Muscle of back (tissue), 13 donors: ENCODE measurements at places on chromosomes 7 and 10.

- no peak for DNase-seq
Measured at GRCh38 chr10:77279207-77279606, 358.4 kb downstream of the KCNMA1 start.

DNA sequence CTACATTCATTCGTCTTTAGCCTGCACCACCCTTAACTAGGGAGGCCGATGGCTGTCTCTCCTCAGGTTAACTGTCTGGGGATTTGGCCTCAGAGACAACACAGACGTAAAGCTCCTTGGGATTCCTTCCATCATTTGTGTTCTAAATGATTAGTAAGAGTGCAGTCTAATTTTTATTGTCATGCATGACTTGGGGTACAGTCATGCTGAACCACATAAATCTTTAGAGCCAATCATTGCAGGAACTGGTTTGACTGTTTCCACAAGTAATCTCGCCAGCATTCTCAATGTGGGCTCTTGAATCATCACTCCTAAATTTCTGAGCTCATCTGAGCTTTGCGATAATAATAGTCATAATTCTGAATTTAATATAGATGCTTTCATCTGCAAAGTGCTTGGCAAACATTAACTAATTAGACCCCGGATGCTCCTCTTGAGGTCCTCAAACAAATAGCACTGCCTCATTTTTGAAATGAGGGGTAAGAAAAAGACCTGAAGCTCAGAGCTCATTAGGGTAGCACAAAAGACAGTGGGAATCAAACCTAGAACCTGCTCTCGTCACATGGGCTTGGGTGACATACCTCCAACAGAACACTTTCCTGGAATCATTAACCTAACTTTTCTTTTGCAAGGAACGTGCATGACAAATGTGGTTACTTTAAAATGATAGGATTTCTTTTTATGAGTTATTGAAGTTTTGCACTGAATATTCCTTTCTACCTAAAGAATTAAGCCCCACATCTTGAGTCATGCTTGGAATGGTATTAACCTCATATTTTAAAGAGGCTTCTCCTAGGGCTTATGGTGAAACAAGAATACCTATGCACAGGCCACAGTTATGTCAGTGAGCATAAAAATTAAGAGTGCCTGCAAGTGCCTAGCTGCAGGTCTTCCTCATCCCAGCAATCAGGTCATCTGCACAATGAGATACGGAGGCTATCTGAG lies 118.9 kb upstream of the NRP1 start:
- no peak for DNase-seq

GRCh38 chr10:76393875-76394706 lies 962.7 kb downstream of the LRMDA start:
- DNase-seq, result no peak

- DNase-seq, result no peak
Measured at GRCh38 chr10:75070476-75070875, 41.0 kb upstream of the SAMD8 start.

DNA sequence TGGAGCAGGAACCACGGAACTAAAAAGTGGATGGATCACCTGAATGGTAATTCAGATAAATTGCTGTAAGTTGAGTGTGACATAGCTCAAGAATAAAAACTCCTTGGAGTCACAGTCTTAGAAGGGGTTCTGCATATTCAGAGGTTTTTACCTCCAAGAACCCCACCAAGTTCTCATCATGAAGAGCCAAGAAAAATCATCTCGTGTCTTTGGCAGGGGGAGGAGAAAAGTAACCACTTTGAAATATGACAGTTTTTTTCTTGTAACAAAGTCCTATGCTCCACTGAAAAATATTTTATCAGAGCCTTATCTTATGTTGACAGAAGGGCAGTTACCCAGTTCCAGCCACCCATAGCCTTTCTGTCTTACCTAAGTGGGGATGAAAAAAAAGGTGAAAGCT lies 38.2 kb upstream of the MBL2 start:
- DNase-seq, result no peak

- no peak for DNase-seq
Measured at GRCh38 chr7:125316466-125316865, 386.8 kb upstream of the POT1 start.

GRCh38 chr10:118167056-118167700 lies 120.4 kb upstream of the RAB11FIP2 start:
- DNase-seq, result peak; percentile 40

GRCh38 chr10:15515202-15515601 lies 144.1 kb upstream of the FAM171A1 start:
- peak; percentile 75 for DNase-seq

- DNase-seq, result no peak
Measured at GRCh38 chr7:23931633-23932032, 221.6 kb downstream of the STK31 start.

GRCh38 chr10:99236627-99237309 lies 1.1 kb upstream of the HPSE2 start:
- peak; percentile 2 for DNase-seq

- no peak for DNase-seq
Measured at GRCh38 chr10:26085549-26085948, 131.0 kb upstream of the GAD2 start.

GRCh38 chr7:92884218-92884617 lies 47.8 kb upstream of the CDK6 start:
- no peak for DNase-seq

- no peak for DNase-seq
Measured at GRCh38 chr7:46775776-46776175, 806.1 kb downstream of the TNS3 start.

- DNase-seq, result no peak
Measured at GRCh38 chr10:62239994-62240393, 28.6 kb downstream of the RTKN2 start.

GRCh38 chr10:112778579-112778978 lies 171.5 kb upstream of the TCF7L2 start:
- DNase-seq, result no peak

DNA sequence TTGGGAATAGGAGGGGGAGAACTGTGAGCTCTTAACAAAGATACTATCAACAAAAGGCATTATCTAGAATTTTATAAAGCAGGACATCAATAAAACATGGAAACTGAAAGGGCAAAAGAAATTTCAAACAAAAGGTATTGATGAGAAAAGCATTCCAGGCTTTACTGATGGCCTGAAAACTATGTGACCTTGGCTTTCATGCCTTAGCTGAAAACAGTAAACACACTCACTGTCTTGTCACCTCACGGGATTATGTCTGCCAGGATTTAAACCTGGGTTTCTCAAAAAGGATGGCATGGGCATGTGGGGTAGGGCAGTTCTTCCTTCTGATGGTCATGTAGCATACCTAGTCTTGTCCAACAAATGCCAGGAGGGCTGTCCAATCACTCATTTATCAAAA lies 22.9 kb downstream of the DOCK4 start:
- no peak for DNase-seq

DNA sequence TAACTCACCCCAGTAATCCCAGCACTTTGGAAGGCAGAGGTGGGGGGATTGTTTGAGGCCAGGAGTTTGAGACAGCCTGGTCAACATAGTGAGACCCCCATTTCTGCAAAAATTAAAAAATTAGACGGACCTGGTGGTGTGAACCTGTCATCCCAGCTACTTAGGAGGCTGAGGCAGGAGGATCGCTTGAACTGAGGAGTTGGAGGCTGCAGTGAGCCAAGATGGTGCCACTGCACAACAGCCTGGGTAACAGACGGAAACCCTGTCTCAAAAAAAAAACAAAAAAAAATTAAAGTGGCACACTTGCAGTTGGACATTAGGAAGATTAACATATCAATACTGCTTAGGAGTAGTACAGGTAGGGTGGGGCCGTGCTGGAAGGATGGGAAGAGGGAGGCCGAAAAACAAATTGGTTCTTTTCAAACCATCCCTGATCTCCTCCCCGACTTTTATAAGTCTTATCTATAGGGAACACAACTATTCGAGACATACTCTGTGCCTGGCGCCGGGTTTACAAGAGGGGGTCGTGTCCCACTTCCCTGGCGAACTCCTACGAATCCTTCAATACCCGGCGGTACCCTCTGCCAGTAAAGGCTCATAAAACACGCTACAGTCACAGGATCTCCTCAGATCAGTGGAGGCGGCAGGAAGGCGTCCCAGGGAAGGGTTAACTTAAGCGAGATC lies 628 bp downstream of the TAF6 start:
- DNase-seq, result no peak

- no peak for DNase-seq
Measured at GRCh38 chr10:87733081-87733480, 73.4 kb downstream of the PAPSS2 start.

GRCh38 chr7:48048113-48048512 lies 12.8 kb downstream of the C7orf57 start:
- DNase-seq, result no peak

- DNase-seq, result no peak
Measured at GRCh38 chr10:267705-268104, 132.4 kb downstream of the ZMYND11 start.

GRCh38 chr10:126609566-126609965 lies 60.9 kb downstream of the C10orf90 start:
- DNase-seq, result no peak

GRCh38 chr10:80532571-80532970 lies 5.1 kb upstream of the SH2D4B start:
- no peak for DNase-seq
